ENCODE measurements at places on chromosomes 16 and 17.

DNA sequence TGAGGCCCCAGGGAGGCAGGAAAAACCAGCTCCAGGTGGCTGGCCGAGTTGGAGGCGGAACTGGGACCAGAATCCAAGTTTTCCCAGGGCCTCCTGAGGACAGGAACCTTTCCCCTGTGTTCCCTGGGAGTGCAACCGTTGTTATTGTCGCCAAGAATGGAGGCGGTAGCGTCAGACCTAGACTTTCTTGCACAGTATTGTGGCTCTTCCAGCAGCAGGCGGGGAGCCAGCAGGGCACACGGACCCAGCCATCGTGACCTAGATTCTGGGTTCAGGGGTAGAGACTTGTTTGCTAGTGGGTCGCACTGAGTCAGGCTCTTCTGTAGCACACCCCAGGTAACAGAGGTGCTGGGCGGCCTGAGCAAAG, 667 bp upstream of the KIF19 start:
- DNase-seq = peak; percentile 50

DNA sequence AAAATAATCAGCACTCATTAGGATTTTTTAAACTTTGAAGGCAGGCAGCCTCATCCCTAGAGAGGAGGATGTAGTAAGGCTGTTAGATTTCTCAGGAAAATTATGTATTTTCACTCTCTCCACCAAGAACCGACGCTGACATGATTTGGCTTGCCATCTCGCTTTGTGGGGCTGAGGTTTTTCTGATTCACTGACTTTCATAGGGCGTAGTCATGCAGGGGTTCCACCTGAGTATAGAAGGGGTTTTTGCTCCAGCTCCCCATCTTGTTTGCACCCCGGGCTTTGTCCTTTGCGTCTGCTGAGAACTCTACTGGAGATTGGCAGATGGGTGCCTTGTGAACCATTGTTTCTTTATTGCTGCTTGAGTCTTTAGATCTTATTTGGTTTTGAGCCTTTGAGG, 20.2 kb downstream of the TOM1L1 start:
- DNase-seq = no peak

- DNase-seq = no peak
Observed at GRCh38 chr17:74603037-74603635, 11.1 kb upstream of the CD300LD start.

GRCh38 chr16:58853854-58854791, 120.0 kb upstream of the GOT2 start:
- no peak for DNase-seq

- DNase-seq = no peak
Observed at GRCh38 chr17:57915544-57915943, 39.7 kb downstream of the CUEDC1 start.

GRCh38 chr17:48100160-48100559, 1.1 kb downstream of the CBX1 start:
- DNase-seq = no peak

- DNase-seq = no peak
Observed at GRCh38 chr17:76427501-76428231, 25.3 kb downstream of the UBE2O start.

GRCh38 chr17:16478649-16479048, 13.3 kb downstream of the LRRC75A start:
- DNase-seq = no peak

DNA sequence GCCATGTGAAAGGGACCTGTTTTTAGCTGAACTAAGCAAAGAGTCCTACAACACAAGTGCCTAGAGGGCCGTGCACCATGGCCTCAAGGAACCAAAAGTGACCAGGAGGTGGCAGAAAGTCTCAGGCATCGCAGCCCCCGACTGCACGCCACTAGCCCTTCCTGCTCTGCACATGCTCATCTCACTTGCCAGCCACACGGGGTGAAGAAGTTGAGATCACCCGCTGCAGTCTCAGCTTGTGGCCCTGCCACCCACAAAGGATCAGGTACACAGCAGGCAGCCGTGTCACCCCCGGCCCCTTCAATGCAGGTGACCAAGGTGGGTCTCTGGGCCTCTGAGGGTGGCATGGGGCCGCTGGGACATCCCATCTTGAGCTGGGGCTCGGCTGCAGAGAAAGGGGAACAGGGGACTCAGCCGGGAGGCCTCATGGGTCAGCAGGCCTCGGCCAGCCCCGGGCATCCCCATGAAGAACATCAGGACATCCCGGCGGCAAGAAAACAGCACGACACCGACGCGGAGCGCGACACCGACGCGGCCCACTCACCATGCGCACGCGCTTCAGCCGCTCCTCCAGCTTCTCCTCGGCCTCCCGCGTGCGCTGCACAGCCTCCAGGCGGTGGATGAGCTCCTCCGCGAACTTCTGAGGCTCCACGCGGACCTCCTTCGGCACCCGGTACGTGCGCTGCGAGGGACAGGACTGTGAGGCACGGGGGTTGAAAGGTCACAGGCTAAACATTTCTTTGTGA, 21.0 kb downstream of the PDIA2 start:
- no peak for DNase-seq

GRCh38 chr16:88599092-88599733, 29.0 kb downstream of the ZC3H18 start:
- no peak for DNase-seq

GRCh38 chr17:77708049-77708448, 250.5 kb upstream of the TNRC6C start:
- DNase-seq = no peak

GRCh38 chr16:9723136-9723535, 459.1 kb downstream of the GRIN2A start:
- no peak for DNase-seq

GRCh38 chr17:81456798-81457197, 55.8 kb downstream of the ACTG1 start:
- DNase-seq = no peak

- DNase-seq = no peak
Observed at GRCh38 chr16:12381662-12382061, 405.1 kb downstream of the SNX29 start.

DNA sequence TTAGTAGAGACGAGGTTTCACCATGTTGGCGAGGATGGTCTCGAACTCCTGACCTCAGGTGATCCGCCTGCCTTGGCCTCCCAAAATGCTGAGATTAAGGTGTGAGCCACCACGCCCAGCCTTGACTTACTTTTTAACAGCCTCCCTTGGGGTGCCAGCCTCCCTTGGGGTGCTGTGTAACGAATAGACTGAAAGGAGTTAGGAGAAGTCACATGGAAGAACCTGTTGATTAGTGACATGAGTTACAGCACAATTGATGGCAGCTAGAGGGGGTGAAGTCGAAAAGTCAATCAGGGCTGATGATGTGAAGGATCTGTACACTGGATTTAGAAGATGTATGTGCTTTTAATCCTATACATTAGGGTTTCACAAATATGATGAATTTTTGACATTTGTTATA, 39.4 kb upstream of the CDR2 start:
- DNase-seq = no peak
